Activated CD4-positive, alpha-beta T cell treated with anti-CD3 and anti-CD28 coated beads, Interleukin-2, amount 50 U/mL, for 24 hours (primary cell): ENCODE measurements at places on chromosomes 5 and 9.

DNA sequence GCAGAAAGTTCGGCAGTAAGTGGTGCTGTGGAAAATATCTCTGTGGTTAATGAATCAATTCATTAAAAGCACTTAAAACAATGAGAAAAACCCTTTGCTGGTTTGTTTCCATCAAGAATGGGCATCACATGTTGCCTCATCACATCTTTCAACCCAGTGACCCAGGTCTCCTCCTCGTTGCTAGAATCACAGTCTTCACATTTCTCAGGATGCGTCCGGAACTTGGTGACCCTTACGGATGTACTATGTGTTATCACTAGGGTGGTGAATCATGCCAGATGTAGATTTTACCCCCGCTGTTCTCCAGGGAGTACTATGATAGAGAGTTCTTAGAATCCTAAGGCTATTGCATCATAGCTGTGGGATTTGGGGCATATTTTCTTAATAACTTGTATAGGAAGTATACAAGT, 217.9 kb upstream of the KLF4 start:
- no peak for DNase-seq

DNA sequence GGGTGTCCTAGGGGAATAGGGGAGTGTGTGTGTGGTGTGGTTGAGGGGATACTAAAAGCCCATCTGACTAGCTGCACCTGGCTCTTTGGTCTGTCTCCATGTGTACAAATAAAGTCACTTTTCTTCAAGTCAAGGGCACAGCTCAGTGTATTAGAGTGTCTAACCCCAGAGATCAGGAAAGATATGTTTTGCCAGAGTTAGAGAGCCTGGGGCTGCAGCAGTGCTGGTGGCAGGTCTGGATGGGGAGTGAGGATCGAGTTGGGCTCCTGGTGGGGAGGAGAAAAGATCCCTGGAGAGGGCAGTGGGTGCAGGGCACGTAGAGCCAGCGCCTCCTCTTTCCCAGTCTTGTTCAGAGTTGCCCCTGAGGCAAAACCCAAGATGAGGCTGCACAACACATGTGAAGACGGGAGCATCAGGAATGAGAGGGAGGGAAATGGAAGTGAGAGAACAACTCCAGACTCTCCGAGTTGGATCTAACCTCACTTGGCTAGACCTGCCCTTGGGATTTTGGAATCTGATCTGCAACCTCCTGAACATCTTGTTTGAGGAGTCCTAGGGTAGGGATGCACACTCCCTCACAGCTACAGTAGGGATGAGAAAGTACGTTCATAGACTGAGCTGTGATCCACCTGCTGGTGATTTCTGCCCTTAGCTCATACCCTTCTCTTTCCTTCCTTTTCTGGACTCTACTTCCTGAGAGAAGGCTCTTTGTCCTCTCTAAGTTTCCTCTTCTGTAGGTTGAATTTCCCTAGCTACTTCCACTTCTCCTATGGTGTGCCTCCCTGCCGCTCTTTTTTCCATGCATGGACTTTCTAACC, 309.9 kb downstream of the ZSWIM6 start:
- DNase-seq: no peak

GRCh38 chr5:69281114-69281513, 46.4 kb downstream of the CDK7 start:
- DNase-seq: no peak

GRCh38 chr5:2178528-2178927, 295.8 kb upstream of the IRX4 start:
- no peak for DNase-seq
